NCI-H524 (cell line): ENCODE measurements at places on chromosomes 5 and 9.
A peak's percentile ranks its signal among the peaks of the same experiment; 100 is the strongest.

DNA sequence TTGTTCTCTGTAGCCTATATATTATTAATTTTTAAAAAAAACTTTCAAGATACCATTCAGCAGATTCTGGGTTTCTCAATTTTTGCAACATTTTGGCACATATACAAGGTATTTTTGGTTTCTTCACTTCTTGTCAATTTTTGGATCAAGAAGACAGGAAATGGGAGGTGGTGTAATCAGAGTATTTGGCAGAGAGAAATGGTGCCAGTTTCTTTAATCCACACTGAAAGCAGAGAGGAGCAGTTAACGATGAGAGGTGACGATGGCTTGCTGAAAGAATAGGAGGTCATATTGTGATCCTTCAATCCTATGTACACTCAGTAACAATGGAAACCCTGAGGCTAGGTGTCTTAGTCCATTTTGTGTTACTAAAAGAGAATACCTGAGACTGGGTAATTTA, 16.4 kb downstream of the NNT start:
- DNase-seq: no peak

- no peak for DNase-seq
Measured at GRCh38 chr9:70205366-70206020, 53.3 kb upstream of the SMC5 start.

GRCh38 chr5:13143630-13144029, 800.9 kb downstream of the DNAH5 start:
- no peak for DNase-seq

DNA sequence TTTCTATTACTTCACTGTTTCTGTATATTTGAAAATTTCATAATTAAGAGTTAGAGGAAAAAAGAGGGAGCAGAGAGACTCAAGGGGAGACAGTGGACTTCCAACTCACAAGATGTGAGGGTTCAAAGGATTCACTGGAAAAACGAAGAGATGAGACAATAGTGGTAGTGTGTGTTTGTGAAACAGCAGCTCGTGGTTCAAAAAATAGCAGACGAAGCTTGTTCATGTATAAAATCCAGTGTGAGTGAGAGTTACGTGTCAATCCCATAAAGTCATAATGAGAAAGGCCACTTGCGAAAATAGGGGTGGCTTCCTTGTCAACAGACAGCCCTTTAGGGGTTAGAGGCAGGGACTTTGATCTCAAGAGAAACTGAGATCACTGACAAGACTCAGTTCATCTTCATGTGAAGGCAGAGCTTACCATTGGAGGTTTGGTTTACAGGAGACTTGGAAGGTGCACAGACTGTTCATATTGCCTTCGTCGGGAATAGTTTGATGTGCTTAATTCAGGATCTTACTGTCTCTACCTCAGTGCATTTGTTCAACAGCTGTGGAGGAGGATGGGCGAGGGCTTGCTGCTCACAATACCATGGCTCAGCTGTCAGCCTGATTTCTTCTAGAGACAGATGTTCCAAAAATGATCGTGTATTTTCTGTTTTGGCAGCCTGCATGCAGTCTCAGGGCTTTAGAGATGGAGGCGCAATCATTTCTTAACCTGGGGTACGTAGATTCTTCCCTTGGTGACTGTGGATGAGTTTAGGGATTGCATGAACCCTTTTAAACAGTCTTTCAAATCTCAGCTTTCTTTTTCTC, 105.7 kb upstream of the KLF9 start:
- peak; percentile 4 for DNase-seq

GRCh38 chr9:105887679-105888078, 193.3 kb downstream of the TMEM38B start:
- no peak for DNase-seq

DNA sequence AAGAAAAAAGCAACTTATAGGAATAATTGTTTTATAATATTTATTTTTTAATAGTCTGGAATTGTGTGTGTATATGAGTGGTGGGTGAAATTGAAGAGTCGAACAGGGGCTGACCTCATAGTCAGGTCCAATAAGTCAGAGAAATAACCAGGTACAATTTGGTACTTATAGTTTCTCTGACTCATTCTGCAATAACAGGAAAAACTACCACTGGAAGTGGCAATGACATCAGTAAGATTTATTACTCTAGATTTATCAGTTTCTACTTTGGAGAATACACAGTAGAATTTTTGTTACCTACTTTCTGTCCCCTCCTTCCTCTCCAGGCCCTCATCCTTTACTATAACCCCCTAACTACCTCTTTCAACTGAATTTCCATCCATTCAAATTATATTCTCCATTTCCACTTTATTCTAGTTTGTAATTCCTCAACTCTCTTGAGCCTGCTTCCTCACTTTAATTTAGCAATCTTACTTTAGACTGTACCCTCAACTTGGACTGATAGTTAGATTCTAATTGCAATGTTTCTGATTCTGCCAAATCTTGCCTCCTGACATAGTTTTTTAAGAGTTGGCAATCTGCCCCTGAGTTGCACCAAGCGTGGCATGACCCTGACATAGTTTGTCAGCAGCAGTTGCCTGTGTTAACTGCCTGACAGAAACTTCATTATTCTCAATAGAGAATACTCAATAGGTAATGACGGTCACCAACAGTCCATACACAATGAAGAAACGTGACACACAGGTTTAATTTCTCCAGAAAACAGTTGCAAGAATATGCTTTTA, 475.3 kb upstream of the RIOK2 start:
- no peak for DNase-seq

- peak; percentile 22 for DNase-seq
Measured at GRCh38 chr5:1008451-1009358, at the start of gene NKD2. Gene NKD2 (plus strand): TSS chr5:1008802. CDS start chr5:1009058, 256 bp downstream.

DNA sequence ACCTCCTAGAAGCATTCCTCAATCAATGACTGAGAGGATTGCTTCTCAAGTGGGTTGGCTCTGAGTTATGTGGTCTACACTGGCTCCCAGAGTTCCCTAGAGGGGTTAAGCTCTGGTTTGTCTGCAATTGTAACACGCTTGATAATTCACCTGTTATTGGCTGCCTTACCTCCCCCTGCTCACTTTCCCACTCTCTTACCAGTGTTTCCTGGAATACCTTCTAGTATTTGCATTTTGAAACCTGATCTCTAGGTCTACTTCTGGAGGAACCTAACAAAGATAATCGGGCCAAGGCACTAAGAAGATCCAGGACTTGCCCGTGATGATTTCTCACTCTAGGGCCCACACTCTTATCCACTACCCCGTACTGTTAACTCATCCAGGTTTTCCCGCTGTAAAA, 110.1 kb upstream of the MAP3K1 start:
- no peak for DNase-seq

- no peak for DNase-seq
Measured at GRCh38 chr9:104142799-104143549, 48.9 kb downstream of the SMC2 start.

DNA sequence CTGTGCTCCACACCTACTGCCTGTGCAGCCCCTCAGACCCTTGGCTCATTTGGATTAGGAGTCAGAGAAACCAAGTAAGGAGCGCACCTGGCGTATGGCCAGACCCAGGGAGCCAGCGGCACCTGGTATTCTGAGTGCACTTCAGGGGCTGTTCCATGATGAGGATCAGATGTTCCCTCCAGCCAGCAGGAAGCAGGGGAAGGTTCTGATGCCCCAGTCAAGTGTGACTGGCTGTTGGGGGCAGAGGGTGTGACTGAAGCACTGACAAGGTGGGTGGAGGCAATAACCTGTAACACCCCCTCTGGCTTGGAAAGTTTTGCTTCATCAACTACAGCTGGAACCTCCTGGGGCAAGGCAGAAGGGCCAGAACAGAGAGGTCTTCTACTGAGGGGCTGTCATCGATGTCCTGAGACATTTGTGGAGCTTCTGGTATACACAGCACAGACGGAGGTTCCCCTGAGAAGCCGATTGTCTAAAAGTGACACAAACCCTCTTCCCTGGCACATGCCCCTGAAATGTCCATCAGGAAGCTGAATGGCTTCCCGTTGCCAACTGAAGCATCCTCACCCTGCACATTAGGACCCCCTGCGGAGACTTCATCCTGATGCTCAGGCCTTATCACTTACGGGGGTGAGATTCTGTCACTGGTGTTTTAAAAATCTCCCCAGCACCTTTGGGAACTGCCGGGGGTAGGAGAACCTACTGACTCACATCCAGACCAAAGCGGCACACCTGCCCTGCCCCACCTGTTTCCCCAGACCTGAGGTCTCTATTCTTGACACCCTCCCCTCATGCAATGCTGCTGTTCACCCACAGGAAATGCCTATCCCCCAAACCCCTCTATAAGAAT, 21.1 kb downstream of the TRAF1 start:
- peak; percentile 74 for DNase-seq

- no peak for DNase-seq
Measured at GRCh38 chr5:56432321-56432720, 199.2 kb upstream of the ANKRD55 start.

DNA sequence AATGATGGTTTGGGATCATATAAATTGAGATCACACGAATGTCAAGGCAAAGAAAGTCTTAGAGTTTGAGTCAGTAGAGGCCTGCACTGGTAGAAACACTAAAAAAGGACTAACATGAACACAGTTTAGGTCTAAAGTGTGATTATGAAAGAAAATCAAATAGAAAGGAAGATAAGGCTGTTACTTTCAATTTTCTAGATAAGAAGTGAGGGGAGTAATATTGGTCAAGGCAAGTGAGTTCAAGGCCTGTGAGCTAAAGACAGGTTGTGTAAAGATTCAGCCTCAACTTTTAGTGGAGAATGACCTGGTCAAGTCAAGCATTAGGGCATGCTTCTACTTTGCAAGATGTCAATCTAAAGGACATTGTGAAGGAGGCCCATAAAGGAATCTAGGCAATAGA, 19.0 kb downstream of the VLDLR start:
- no peak for DNase-seq

GRCh38 chr9:97382099-97382718, 29.7 kb upstream of the TDRD7 start:
- DNase-seq: no peak

DNA sequence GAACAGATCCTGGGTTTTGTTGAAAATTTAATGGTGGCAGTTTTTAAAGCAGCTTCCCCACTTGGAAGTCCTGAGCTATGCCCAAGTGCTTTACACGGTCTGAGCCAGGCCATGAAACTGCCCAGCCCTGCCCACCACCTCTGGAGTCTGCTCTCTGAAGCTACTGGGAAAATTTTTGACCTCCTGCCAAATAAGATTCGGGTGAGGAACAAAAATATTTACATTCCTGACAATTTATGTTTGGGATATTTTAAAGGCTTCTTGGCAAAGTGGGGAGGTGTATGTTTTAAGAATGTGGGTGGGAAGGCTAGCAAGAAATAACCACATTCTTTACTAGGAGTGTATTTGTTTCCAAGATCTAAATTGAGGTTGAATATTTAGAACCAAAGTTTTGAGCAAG, 50.0 kb downstream of the HACD4 start:
- no peak for DNase-seq

- DNase-seq: no peak
Measured at GRCh38 chr9:134493461-134494272, 147.9 kb upstream of the COL5A1 start.

DNA sequence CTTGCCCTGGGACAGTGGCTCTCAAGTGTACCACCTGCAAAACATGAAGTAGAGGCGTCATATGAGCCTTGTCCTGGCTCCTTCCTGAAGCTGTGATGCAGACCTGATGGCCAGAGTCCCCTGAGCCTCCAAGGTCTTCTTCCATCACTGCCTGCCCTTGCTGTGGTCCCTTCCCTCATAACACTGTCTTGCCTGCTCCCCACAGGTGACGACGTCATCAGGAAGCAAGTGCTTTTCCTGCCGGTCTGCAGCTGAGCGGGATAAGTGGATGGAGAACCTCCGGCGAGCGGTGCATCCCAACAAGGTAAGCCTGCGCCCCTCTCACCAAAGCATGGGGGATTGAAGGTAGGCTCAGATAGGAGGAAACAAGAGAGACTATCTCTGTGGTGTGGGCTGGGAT, 107.3 kb downstream of the DAB2IP start:
- DNase-seq: no peak

GRCh38 chr5:23132231-23132630, 279.1 kb upstream of the CDH12 start:
- DNase-seq: no peak

- peak; percentile 67 for DNase-seq
Measured at GRCh38 chr9:32581512-32582143, 8.7 kb upstream of the NDUFB6 start.

DNA sequence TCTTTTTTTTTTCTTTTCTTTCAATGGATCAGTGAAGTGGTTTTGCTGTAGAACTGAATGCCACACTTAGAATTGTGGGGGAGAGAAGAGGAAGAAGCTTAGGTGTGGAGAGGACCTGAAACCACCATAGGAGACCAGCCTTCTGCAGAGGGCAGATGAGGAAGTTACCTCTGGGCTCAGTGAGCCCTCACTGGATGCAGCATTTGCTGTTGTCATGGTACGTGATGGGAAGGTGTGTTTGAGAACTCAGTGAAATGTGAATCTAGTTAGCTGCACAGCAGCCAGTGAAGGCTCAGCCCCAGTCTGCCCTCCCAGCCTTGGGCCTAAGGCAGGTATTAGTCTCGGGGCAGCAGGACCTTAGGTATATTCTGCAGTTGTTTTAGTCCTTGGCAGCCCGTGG, 17.5 kb downstream of the CYFIP2 start:
- no peak for DNase-seq

DNA sequence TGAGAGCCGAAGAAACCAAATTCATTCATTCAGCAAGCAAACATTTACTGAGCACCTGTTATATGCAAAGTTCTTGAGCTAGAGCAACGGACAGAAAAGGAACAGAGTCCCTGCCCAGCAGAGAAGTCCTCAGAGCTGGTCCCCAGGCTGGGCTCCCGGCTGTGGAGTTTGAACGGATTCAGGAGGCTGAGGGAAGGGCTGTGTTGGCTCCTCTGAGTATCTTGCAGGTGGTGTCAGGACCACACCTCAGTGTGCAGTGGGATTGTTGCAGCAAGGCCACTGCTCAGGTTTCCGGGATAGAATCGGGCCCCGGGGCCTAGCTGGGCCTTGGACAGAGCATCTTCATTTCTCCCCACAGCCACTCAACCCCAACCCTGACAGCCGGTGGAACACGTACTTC, 5.1 kb downstream of the TBC1D13 start:
- DNase-seq: no peak
